IMR-90 (cell line): ENCODE measurements at places on chromosomes 5 and 9.

GRCh38 chr5:10543585-10544040 lies 20.3 kb upstream of the ANKRD33B start:
- no peak for DNase-seq

DNA sequence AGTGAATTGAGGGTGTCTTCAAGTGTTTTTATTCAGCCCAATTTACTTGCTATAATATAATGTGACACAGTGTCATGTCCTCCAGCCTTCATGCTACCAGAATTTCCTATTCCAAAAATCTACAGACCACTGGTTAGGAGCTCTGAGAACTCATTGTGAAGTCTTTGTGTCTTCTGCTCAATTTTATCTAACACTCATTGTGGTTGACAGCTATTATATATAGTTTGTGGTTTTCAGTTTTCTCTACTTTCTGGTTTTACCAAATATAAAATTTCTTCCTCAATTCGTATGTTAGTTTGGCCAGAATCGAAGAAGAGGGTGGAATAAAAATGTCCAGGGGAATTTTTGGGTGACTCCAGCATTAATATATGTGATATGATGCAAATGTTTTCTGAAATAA lies 509.3 kb upstream of the NUDT12 start:
- DNase-seq: no peak

DNA sequence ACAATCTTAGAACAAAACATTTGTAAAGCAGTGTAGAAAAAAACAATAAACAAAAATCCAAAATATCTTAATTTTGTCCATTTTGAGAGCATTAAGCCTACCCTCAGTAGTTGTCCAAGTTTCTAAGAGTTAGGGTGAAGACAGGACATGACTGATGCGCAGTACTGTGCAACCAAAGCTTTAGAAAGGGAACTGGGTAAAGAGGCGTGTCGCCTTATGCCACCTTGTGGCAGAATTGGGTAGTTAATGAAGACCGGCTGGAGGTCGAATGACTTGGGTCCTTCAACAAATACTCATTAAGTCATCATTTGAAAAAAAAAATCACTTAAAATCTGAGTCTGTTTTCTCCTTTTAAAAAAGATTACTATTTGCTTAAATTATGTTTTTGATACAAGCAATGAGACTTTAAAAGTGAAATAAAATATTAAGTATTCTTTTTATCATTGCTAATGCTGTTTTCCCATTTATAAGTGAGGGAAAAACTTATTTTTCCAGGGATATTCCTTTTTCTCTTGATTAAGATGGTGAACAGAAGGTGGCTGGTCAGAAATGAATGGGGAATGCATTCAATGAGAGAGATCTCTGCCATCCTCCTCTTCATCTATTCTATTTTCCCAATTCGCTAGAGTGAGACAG lies 3.5 kb upstream of the RNF20 start:
- DNase-seq: peak; percentile 82

- no peak for DNase-seq
Observed at GRCh38 chr9:135779571-135779970, 77.6 kb downstream of the KCNT1 start.
